ENCODE measurements at places on chromosomes 2 and 18. TPM values are rescaled to one million over a fixed set of nuclear protein-coding genes. Genes with fewer than 3 reads are reported as not detected.

Gene OSGEPL1
- total RNA-seq = 5.6 TPM

Gene TFCP2L1
- total RNA-seq = 0.21 TPM

Gene SRD5A2
- total RNA-seq = not detected

Gene UPP2
- total RNA-seq = not detected

Gene ALK
- total RNA-seq = not detected

Gene FBLN7
- total RNA-seq = not detected

Gene NAT8
- total RNA-seq = not detected

Gene SERPINB7
- total RNA-seq = not detected

Gene LINC00305
- total RNA-seq = not detected

Gene ARHGEF33
- total RNA-seq = not detected

Gene NOL4
- total RNA-seq = 8.5 TPM

Gene C18orf54
- total RNA-seq = 4.0 TPM

Gene ADRA2B
- total RNA-seq = 0.10 TPM

Gene SERPINB2
- total RNA-seq = 12.5 TPM

Gene APCDD1
- total RNA-seq = not detected

Gene SERPINB11
- not detected for total RNA-seq

Gene PEX13
- 17.1 TPM for total RNA-seq

Gene MYL12B
- total RNA-seq = 195 TPM

Gene SAG
- total RNA-seq = 0.69 TPM

Gene DPY30
- total RNA-seq = 55.9 TPM

Gene ZNF521
- total RNA-seq = not detected

Gene APOB
- 1.1 TPM for total RNA-seq

Gene LRRTM1
- total RNA-seq = not detected

Gene RFTN2
- total RNA-seq = not detected

Gene HDLBP
- total RNA-seq = 344 TPM

Gene HOXD8
- total RNA-seq = not detected

Gene PAX8
- total RNA-seq = 1.2 TPM

Gene CCDC148
- total RNA-seq = not detected

Data from GM12878 (cell line).